ENCODE measurements at places on chromosomes 1 and 21. TPM values are rescaled to one million over a fixed set of nuclear protein-coding genes. Genes with fewer than 3 reads are reported as not detected.

The NUP210L gene
- total RNA-seq = not detected

The PTAFR gene
- 1.2 TPM for total RNA-seq

DNA sequence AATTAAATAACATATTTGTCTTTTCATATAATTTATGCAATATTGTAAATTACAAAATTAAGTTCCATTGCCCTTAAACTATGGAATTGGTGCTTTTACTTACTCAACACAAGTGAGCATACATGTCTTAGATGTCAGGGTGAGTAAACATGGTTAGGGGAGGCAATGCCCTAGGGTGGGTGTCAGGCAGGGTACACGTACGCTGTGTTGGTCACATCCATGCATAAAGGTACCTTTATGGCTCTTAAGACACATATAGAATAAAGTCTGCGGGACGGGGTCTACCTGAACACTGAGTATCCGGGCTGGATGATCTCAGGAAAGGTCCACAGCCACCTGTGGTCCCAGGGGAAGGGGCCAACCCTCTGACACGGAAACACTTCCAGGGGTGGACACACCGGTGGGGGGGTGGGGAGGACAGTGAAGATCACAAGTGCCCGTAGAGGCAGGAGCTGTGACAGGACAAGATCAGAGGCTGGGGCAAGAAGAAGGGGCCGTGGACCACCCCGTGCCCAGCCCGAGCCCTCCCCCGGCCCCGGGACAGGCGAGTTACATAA lies 720 bp downstream of the LIN9 start:
- peaks cover 9% of the 10 kb centered on the region for H3K4me1 ChIP-seq
- H3K27me3 ChIP-seq = no peaks in the 10 kb centered on the region
- no peaks in the 10 kb centered on the region for H3K36me3 ChIP-seq

DNA sequence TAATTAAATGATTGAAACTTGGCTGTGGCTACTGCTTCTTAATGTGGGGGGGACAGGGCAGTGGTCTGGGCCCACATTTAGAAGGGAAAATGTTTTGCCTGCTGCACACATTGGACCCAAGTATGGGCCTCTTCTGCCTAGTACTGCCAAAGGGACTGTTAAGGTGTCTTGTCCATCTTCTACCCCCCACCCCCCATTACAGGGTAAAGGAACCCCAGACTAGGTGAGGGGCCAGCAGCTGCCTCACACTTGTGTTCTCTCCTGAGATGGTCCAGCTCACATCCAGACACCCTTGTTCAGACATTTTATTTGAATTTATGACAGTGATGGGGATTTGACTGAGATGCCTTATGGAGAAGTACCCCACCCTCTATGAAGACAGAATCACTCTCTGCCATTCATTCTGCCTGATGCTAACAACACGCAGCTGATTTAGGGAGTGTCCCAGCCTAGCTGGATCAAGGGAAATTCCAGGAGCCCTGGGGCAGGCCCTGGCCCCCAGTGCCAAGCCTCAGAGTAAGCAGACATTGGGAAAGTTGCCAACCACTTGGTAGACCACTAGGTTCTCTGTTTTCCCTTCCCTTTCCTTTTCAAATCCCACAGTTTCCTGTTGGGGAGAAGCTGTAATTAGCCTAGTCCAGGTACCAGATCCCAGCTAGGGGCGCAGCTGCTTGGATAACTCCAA lies 42.1 kb downstream of the YARS1 start:
- no peaks in the 10 kb centered on the region for H3K27me3 ChIP-seq
- H3K36me3 ChIP-seq = peaks cover 28% of the 10 kb centered on the region
- H3K4me1 ChIP-seq = no peaks in the 10 kb centered on the region
- DNase-seq = no peak

DNA sequence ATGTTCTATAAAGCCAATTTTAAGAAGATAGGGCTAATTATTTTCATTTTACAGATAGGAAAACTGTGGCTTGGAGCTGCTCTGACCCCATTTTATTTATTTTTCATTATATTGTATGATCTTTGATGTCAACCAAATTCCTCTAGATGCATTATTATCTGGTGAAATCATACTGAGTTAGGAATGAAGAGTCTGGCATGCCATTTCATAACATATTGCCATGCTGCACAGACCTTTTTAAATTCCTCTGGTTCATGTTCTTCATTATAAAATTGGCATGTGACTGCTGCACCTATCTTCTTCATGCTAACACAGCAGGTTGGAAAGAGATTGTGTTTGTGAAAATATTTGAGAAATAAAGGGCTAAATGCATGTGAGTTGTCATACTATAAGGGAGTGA lies 12.7 kb downstream of the PRRX1 start:
- no peaks in the 10 kb centered on the region for H3K27me3 ChIP-seq
- no peak overlapping the region for H3K27ac ChIP-seq
- no peak overlapping the region for H3K4me3 ChIP-seq
- no peaks in the 10 kb centered on the region for H3K36me3 ChIP-seq
- H3K4me1 ChIP-seq = no peaks in the 10 kb centered on the region

GRCh38 chr1:232250838-232251237 lies 379.1 kb downstream of the SIPA1L2 start:
- no peaks in the 10 kb centered on the region for H3K36me3 ChIP-seq
- no peak for DNase-seq
- no peak overlapping the region for H3K27ac ChIP-seq
- 0 out of 2 replicates have a peak, but pooled peaks cover 3% of the 10 kb centered on the region for H3K4me1 ChIP-seq

- H3K36me3 ChIP-seq = no peaks in the 10 kb centered on the region
- H3K4me3 ChIP-seq = no peak overlapping the region
- no peaks in the 10 kb centered on the region for H3K27me3 ChIP-seq
Observed at GRCh38 chr1:234926559-234927311, 201.9 kb downstream of the TOMM20 start.

Data from H1 (cell line).